GM12878 (cell line): ENCODE measurements at places on chromosomes 1 and 21.

DNA sequence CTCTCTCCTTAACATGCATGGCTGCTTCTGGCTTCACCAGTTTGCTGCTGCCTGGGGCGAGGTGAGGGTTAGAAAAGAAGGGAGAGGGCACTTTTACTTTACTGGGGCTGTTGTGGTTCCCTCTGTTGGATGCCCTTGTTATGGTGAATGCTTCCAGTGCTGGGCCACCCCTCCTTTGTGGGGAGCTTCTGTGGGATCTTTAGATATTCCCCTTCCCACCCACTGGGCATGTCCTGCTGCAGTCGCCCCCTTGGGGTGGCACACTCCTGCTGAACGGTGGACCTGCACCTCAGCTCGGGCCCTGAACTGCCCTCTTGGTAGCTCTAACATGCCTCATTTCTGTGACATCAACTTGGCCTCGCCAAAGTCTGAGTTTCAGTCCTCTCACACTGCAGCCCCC lies 6.0 kb downstream of the TNN start:
- H3K27me3 ChIP-seq, result peaks cover 1% of the 10 kb centered on the region; the same call in 1 of the 2 replicates
- H3K4me3 ChIP-seq, result no peak overlapping the region
- no peak overlapping the region for H3K27ac ChIP-seq
- 0 out of 2 replicates have a peak, but pooled peaks cover 2% of the 10 kb centered on the region for H3K4me1 ChIP-seq
- H3K36me3 ChIP-seq, result no peaks in the 10 kb centered on the region

GRCh38 chr1:67792741-67793458 lies 40.4 kb downstream of the GNG12 start:
- H3K4me1 ChIP-seq, result no peaks in the 10 kb centered on the region
- H3K27ac ChIP-seq, result no peak overlapping the region
- no peak for DNase-seq
- H3K36me3 ChIP-seq, result no peaks in the 10 kb centered on the region
- no peaks in the 10 kb centered on the region for H3K27me3 ChIP-seq

- H3K27me3 ChIP-seq, result no peaks in the 10 kb centered on the region; the same call in 1 of the 2 replicates
- no peaks in the 10 kb centered on the region for H3K36me3 ChIP-seq
- no peaks in the 10 kb centered on the region for H3K4me1 ChIP-seq
- no peak overlapping the region for H3K27ac ChIP-seq
- DNase-seq, result no peak
- H3K4me3 ChIP-seq, result no peak overlapping the region
Observed at GRCh38 chr21:45930792-45931191, 50.8 kb upstream of the COL6A1 start.

DNA sequence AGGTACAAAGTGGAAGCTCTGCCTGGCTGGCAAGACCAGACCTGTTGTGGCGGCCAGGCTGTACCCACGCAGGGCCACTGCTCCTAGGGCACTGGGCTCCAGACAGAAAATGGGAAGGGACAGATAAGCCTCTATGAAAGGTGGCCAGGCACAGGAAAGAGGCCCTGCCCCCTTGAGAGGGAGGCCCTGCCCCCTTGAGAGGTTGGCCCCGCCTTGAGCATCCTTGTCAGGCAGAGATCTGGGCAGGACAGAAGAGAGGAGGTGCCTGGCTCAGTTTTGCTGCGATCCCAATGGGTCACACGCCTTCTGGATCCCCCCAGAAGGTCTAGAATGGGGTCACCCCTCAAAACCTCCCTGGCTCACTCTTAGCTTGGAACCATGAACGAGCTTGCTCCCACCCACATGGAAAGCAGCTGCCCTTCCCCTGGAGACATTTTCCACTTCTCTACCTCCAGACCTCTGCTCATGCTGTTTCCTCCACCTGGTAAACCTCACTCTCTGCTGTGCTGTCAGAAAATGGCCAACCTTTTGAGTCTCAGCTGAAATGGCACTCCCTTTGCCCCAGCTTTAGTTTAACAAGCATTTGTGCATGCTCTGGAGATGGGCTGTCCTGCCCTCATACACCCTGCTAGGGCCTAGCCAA lies 17.5 kb upstream of the ECE1 start:
- no peak for DNase-seq
- H3K27me3 ChIP-seq, result no peaks in the 10 kb centered on the region
- H3K36me3 ChIP-seq, result peaks cover 2% of the 10 kb centered on the region; the same call in 1 of the 2 replicates

DNA sequence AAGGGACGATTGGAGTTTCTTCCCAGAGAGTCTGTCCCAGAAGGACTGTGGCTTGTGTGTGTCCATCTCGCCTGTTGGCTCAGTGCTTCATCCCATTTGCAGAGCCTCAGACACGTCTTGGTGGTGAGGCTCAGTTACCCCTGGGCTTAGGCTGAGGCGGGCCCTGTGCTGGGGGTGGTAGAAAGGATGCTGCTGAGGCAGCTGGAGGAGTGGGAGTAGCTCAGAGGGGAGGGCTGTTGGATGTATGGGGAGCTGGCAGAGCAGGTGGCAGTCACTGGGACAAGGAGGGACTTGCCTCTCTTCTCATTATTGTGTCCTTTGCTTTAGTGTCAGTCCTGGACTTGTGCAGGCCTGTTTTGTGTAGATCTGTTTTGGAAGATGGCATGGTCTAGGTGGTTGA lies 7.3 kb upstream of the MIIP start:
- no peak overlapping the region for H3K4me3 ChIP-seq
- H3K36me3 ChIP-seq, result peaks cover 23% of the 10 kb centered on the region
- H3K27ac ChIP-seq, result no peak overlapping the region
- H3K27me3 ChIP-seq, result no peaks in the 10 kb centered on the region
- no peak for DNase-seq
- no peaks in the 10 kb centered on the region for H3K4me1 ChIP-seq
